ENCODE measurements at places on chromosomes 12 and 14.

DNA sequence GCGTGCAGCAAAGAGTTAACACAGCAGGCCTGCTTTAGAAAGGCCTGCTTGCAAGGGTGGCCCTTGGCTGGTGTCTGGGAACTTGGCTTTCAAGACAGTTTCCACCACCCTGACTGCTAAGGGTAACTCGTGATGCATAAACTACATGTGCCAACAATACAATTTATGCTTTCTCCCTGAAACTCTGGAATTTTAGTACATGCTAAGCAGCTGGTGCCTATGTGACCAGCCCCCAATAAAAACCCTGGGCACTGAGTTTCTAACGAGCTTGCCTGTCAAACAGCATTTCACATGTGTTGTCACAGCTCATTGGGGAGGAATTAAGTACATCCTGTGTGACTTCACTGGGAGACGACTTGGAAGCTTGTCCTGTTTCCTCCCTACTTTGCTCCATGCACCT, 133.1 kb downstream of the SLC5A8 start:
- DNase-seq, result no peak

DNA sequence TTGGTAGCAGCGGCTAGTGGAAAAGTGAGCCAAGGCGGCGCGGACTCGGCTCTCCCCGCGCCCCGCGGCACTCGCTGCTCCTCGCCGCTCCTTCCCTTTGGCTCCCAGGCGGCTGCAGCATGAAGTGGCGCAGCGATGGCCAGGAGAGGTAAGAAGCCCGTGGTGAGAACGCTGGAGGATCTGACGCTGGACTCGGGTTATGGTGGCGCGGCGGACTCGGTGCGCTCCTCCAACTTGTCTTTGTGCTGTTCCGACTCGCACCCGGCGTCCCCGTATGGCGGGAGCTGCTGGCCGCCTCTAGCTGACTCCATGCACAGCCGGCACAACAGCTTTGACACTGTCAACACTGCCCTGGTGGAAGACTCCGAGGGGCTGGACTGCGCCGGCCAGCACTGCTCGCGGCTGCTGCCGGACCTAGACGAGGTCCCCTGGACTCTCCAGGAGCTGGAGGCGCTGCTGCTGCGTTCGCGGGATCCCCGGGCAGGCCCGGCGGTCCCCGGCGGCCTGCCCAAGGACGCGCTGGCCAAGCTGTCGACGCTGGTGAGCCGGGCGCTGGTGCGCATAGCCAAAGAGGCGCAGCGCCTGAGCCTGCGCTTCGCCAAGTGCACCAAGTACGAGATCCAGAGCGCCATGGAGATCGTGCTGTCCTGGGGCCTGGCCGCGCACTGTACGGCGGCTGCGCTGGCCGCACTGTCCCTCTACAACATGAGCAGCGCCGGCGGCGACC, 225.6 kb upstream of the CRY1 start:
- peak; percentile 6 for DNase-seq

GRCh38 chr12:101414533-101415119, 7.1 kb upstream of the ARL1 start:
- no peak for DNase-seq

DNA sequence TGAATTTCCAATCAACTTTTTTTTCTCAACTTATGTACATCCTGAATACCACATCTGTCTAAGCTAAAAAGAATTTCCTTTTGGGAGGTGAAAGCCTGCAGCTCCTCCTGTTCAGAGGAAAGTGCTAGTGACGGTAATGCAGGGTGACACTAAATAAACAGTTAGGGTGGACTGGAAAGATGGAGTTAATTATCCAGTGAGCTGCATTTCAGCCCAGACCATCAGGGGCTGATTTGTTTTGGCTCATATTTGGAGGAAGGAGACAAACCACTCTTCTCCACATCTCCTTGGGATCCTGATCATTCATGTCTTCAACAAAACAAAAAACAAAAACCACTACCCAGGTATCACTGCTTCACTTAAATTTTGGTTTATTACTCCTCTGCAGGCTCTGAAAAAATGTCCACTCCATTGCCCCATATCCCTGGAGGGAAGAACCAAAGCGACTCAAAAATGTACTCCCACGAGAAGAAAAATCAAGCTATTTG, 5.1 kb upstream of the SIX1 start:
- no peak for DNase-seq

GRCh38 chr12:18264581-18265075, 3.3 kb downstream of the PIK3C2G start:
- DNase-seq, result no peak

GRCh38 chr12:101485021-101485420, 9.9 kb downstream of the SPIC start:
- DNase-seq, result no peak

All from activated CD4-positive, CD25-positive, alpha-beta regulatory T cell (primary cell).